HuH-7 (cell line): ENCODE measurements at places on chromosomes 2 and 18.

- DNase-seq, result no peak
These were observed 247.4 kb upstream of the CHAC2 start for GRCh38 chr2:53519918-53520841.

DNA sequence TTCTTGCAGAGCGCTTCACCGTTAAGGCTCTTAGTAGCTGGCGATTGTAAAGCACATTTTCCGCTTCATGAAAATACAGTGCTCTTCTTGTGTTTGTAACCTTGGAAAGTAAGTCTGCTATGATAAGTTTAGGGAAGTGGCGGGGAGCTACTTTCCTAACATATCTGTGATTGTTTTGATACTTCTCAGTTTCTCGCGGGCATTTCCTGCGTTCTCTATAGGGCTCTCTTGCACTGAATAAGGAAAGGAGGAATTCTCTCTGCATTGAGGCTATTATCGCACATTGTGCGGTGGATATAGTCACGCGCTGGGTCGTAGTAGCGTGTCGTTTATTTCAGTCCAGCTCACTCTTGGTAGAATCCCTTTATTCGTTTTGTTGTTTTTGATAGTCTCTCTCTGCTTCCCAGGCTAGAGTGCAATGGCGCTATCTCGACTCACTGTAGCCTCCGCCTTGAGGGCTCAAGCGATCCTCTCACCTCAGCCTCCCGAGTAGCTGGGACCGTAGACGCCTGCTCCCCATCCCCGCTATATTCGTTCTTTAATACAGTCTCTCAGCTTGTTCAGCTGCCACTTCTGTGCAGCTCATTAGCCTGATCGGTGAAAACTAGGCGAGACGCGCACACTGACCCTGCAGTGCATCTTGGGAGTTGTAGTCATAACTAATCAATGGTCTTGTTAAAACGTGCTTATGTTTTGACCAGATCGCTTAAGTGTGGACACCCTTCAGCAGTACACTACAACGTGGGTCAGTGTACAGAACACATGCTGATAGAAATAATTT lies 1.0 kb upstream of the PPP4R3B start:
- DNase-seq, result peak; percentile 65

DNA sequence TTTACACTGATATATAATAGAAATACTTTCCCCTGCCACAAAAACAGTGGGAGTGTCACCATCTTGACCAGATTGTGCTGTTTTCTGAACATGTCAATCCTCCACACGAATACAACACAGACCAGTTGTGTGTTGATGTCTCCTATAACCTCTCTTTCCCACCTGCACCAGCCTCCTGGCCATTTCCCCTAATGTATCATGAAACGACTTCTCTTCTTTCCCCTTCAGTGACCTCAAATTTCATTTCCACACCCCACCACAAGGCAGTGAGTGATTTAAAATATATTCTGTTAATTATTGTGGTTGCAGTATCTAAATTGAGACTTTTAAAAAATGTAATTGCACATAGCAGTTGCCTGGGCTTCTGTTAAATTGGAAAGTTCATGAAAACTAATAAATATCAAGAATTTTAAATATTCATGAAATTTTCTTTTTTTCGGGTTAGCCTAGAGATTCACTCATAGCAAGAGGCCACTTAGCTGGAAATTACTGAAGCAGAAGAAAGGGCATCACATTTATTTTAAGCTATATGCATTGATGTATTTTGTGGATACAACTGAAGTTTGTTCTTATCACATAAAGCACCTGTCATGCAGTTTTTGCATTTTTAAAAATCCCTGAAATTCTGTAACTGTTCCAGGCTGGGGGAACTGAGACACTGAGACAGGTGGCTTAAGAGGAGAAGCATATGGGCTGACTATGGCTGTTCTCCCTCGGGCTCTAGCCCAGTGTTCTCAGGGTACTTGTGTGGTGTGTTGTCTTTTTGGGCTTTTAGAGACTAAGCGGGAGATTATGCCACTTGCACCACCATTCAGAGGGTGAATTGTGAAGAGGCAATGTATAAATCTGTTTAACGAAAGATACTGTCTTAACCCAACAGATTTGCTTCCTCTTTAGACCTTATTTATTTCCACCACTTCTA lies 15.9 kb downstream of the FAM171B start:
- no peak for DNase-seq

DNA sequence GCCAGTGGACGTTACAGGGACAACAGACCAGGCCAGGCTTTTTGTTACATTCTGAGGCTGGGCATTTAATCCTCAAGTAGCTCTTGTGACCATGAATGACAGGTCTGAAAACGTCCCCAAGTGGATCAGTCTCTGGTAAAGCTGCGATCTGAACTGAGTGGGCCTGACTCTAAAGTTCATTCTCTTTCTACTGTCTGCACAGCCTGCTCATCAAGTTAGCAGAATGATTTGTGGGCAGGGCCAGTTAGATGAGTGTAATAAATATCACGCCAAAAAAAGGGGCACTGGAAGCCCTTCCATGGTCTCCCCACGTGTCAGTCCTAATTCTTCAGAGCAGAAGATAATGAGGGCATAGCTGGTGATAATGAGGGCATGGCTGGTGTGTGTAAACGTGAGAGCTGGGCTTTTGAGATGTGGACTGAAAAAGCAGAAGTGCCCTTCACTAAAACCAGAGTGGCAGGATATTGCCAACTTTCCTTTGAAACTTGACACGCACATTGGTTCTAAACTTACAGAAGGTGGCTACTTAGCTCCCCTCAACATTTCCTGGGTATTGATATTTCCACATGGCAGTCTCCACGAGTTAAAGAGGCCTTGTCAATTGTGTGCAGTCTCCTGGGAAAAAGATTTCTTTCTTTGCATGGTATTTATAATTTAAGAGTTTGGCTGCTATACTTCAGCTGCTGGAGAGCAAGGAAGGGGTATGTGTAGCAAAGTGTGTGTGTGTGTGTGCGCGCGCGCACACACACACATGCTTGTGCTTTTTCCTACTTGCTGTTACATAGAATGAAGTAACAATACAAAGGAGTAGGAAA lies 72.7 kb upstream of the LYPD6B start:
- no peak for DNase-seq

- DNase-seq, result no peak
These were observed 137.4 kb downstream of the HNMT start for GRCh38 chr2:138101718-138102117.

DNA sequence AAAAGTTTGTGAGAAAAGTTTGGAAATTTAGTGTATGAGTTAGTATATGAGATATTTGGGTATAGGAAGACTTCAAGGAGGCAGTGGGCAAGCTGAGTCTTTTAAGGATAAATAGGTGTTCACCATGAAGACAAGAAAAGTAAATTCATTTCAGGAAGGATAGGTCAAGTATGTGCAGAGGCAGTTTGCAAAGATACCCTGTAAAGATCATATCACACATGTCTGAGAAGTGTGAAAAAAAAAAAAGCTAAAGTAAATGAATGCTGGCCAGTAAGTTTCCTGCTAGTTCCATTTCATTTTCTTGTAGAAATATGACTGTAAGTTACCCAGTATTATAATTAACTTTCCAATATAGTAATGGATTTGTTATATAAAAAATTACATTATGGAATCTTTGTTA lies 131.0 kb downstream of the PHLPP1 start:
- no peak for DNase-seq

- DNase-seq, result no peak
These were observed 51.9 kb downstream of the ASAP2 start for GRCh38 chr2:9258501-9258900.

GRCh38 chr2:26880161-26880560 lies 32.2 kb downstream of the DPYSL5 start:
- no peak for DNase-seq

- DNase-seq, result no peak
These were observed 82.0 kb downstream of the DCDC2C start for GRCh38 chr2:3785220-3785889.

- DNase-seq, result no peak
These were observed 158.6 kb upstream of the RAB6C start for GRCh38 chr2:129820908-129821307.
